Lung (tissue), 17 donors: ENCODE measurements at places on chromosomes 1 and 21. TPM values are rescaled to one million over a fixed set of nuclear protein-coding genes. Genes with fewer than 3 reads are reported as not detected.

Gene IGSF3
- total RNA-seq: 16.7 TPM

Gene LEFTY2
- total RNA-seq: 0.52 TPM

Gene FHAD1
- total RNA-seq: 12.5 TPM

Gene FBXO2
- 0.20 TPM for total RNA-seq

DNA sequence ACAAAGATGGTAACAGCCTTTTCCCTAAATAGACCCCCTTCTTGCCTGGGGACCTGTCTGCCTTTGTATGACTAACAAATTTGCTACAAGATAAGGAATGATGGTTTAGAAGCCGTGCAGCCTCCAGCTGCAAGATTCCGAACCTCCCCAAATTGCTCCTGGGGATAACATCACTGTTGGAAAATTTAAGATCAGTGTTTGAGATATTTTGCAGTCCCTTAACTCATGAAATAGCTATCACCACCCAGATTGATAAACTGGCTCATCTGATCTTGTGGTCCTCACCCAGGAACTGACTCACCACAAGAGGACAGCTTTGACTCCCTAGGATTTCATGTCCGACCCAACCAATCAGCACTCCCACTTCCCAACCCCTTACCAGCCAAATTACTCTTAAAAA is 254.7 kb downstream of the USH2A start:
- no peak for DNase-seq

DNA sequence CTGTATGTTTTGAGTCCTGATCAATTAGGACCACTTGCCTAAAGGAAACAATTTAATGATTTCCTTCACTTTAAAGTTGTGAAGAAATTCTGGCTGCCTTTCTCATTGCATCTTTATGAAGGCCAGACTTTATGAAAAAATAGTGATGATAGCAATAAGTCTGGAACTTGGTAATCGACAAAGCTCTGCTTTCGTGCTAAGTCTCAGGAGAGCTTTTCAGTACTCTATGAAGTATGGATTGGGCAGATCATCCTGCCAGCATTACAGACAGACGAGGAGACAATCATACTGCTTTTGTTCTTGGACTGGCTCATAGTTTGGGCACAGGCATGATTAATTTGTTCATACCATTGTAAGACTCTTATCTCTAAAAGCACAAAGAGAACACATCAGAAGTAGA is 45.5 kb upstream of the KCNJ15 start:
- DNase-seq: no peak

DNA sequence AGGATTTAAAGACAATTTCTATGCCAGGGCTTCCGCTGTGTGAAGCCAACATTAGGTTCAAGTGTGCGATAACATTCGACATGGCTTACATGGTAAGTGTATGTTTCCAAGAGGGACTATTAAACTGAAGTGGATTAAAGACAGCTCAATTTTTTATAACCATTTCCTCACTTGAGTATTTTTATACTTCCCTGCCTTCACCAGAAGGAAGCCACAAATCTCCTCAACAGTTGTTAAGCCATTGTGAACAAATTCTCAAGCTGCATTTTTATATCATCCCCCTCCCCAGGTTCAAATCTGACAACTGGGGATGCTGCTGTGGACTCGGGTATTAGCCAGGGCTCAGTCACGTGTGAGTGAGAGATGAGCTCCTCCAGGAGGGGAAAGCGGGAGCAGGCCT is 116.3 kb downstream of the RHOU start:
- no peak for DNase-seq

DNA sequence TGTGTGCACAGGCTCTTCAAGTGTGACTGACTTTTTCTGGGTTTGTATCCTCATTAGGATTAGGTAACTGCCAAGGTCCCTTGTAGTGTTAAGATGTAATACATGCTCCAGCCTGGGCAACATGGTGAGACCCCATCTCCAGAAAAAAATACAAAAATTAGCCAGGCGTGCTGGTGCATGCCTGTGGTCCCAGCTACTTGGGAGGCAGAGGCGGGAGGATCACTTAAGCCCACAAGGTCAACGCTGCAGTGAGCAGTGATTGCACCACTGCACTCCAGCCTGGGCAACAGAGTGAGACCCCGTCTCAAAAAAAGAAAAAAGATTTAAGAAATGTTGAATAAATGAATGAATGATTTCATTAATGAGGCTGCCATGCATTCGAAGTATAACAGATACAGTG is 15.1 kb downstream of the ZBTB17 start:
- no peak for DNase-seq

- no peak for DNase-seq
Measured at GRCh38 chr1:152645146-152645545, 18.0 kb upstream of the LCE2D start.

- DNase-seq: no peak
Measured at GRCh38 chr21:36092681-36093080, 22.9 kb downstream of the CBR1 start.

DNA sequence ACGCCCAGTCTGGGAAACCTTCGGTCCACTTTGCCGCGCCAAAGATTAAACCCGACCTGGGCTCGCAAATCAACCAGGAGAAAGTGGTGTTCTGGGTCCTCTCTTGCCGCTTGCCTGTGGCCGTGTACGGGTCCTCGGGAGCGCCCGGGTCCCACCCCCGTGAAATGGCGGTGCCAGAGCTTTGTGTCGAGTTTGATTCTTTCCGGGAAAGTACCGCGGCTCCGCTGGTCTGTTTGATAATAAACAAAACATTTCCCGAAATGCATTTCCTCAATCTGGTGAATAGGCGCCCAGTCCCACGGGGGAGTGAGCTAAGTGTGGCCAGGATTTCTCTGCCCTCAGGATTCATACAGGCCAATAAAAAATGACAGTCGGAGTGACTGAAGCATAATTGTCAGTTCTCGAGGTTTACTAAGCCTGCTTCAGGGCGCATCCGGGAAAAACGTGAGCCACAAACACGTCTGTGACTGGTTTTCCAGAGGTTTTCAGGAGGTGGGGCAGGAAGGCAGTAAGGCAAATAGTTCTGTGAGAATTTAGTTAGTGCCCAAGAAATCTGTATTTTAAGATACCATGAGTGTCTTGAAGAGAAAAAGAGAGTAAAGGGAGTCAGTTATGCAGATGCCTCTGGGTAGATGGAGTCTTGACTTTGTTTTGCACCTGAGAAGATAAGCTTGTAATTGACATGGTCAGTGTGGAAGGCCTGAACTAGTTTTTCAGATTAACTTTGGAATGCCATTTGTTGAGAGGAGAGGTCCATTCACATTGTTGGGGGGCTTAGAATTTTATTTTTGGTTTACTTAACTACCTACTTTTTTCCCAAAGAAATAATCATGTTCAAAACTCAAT is 675 bp downstream of the IFNAR1 start:
- DNase-seq: peak; percentile 81

- peak; percentile 98 for DNase-seq
Measured at GRCh38 chr1:23484253-23485001, 448 bp upstream of the ASAP3 start.

- no peak for DNase-seq
Measured at GRCh38 chr1:111446546-111446945, 2.5 kb downstream of the WDR77 start.

- no peak for DNase-seq
Measured at GRCh38 chr1:38791892-38792291, 67.7 kb downstream of the RRAGC start.

DNA sequence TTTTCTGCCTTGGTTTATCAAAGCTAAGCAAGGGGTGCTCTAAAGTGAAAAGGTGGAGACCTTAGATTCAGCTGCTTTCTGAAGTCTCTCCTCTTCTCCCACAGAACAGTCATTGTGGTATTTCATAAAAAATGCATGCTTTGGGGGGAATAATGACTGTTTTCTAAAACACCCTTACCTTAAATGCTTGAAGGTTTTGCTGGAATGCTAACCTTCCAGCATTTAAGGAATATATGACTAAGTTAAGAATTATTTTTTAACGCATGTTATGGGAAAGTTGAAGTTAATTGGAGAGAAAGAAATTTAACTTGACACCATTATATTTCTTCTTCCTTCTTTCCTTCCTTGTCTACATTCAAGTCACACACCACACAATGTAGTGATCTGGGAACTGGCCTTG is 162.5 kb downstream of the ROR1 start:
- no peak for DNase-seq
